ENCODE measurements at places on chromosomes 7 and 10.

DNA sequence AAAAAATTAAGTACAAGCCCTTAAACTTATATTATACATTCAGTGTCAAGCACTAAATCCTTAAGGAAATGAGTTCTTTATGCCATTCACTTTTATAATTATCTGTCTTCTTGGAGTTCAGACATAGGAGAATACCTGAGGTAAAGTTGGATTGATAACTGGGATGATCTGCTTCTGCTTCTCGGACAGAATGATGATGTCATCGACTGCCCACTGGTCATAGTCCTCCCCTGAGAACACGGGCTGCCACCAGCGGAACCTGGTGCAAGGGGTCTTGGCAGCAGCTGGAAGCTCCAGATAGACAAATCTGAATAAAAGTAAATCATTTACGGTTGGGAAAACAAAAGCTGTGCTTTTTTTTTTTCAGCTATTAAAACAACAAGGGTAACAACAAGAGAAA is 148.2 kb upstream of the SLC26A5 start:
- DNase-seq, result no peak

GRCh38 chr7:21169667-21170580 is 258.0 kb upstream of the SP4 start:
- no peak for DNase-seq

- DNase-seq, result no peak
Measured at GRCh38 chr7:4824120-4824775, 37.6 kb downstream of the PAPOLB start.

- no peak for DNase-seq
Measured at GRCh38 chr10:58967551-58968388, 208.7 kb upstream of the PHYHIPL start.

DNA sequence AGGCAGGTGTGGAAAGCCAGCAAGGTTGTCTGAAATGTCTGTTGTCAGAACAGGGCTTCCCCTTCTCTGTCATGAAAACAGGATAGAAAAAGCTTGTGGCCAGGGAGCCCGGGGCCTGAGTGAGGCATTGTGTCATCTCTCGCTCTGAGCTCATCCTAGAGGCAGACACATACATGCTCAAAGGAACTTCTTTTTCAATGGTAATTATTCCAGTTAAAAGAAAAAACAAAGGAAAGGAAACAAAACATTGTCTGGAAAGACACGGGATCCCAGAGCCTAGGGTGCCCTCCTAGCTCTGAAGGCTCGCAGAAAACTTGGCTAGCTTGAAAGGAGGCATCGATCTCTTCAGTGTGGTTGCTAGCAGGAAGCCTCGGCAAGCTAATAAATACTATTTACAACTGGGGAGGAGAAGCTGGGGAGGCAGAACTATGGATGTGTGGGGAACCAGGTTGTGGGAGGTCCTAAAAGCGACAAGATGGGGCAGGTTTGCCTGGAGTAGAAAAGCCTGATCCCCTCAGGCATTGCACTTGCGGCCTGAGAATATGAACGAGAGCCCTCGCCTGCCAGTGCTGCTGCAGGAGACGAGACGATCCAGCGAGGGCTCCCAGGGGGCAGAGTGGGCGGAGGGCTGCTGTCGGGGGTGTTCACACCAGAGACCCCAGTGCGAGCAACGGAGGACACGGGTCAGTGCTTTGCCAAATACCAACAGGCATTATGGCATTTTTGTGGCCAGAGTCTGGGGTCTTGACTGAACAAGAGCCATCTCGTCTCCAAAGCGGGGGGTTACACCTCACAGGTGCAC is 32.8 kb upstream of the DGKI start:
- DNase-seq, result peak; percentile 73

DNA sequence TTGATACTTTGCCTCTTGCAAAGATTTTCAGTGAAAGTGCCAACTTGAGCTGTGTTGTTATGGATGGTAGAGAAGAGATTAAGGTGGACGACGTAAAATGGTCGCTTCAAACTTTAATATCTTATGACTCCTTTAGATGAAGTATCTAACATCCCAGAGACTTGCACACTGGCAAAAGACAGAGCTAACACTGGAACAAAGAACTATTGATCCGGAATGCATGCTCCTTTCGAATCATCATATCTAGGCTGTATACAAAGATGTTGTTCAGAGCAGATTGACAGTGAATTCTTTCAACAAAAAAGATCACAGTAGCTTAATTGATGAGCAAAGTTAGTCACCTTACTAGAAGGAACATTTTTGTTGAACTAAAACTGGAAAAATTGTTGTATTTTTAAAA is 592.7 kb downstream of the NXPH1 start:
- no peak for DNase-seq

DNA sequence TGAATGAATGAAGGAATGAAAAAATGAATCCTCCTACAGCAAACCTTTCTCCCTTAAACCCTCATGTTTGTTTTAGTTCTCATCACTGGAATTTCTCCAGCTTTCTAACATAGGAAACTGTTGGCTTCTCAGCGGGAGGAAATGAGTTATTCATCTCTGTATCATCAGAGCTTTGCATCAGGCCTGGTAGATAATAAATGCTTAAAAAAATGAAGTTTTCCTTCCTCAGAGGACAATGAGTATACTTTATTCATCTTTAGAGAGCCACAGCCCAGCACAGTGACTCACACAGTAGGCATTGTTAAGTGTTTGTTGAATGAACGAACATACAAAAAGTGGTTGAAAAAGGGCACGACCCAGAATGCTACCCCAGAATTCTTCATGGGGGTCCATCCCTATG is 62.6 kb downstream of the COL13A1 start:
- peak; percentile 92 for DNase-seq

- peak; percentile 12 for DNase-seq
Measured at GRCh38 chr10:129658376-129659072, 191.5 kb downstream of the MGMT start.

DNA sequence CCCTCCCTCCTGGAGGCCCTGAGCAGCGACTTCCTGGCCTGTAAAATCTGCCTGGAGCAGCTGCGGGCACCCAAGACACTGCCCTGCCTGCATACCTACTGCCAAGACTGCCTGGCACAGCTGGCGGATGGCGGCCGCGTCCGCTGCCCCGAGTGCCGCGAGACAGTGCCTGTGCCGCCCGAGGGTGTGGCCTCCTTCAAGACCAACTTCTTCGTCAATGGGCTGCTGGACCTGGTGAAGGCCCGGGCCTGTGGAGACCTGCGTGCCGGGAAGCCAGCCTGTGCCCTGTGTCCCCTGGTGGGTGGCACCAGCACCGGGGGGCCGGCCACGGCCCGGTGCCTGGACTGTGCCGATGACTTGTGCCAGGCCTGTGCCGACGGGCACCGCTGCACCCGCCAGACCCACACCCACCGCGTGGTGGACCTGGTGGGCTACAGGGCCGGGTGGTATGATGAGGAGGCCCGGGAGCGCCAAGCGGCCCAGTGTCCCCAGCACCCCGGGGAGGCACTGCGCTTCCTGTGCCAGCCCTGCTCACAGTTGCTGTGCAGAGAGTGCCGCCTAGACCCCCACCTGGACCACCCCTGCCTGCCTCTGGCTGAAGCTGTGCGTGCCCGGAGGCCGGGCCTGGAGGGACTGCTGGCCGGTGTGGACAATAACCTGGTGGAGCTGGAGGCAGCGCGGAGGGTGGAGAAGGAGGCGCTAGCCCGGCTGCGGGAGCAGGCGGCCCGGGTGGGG is 2.2 kb downstream of the TRIM56 start:
- DNase-seq, result no peak

- DNase-seq, result no peak
Measured at GRCh38 chr10:11153766-11154165, 136.1 kb downstream of the CELF2 start.

GRCh38 chr10:94043431-94043990 is 49.8 kb downstream of the PLCE1 start:
- DNase-seq, result no peak

All from choroid plexus epithelial cell (primary cell).